H9 (cell line): ENCODE measurements at places on chromosomes 2 and 18. TPM values are rescaled to one million over a fixed set of nuclear protein-coding genes. Genes with fewer than 3 reads are reported as not detected.

The SP140L gene
- 1.3 and 1.9 TPM in 2 replicates for total RNA-seq

The VAMP5 gene
- total RNA-seq: 0.57 and 0.59 TPM in 2 replicates

The RGPD5 gene
- 48.3 and 50.0 TPM in 2 replicates for total RNA-seq

The IL36B gene
- not detected in 2 replicates for total RNA-seq

The MPP4 gene
- not detected in 2 replicates for total RNA-seq

The MEMO1 gene
- total RNA-seq: 48.8 and 49.4 TPM in 2 replicates

The SPAST gene
- 30.8 and 32.8 TPM in 2 replicates for total RNA-seq
